ENCODE measurements at places on chromosomes 5 and 9.

GRCh38 chr5:73152411-73153388 is 20.3 kb upstream of the TMEM174 start:
- DNase-seq, result no peak

GRCh38 chr5:149937610-149938009 is 7.0 kb downstream of the PDE6A start:
- DNase-seq, result no peak

DNA sequence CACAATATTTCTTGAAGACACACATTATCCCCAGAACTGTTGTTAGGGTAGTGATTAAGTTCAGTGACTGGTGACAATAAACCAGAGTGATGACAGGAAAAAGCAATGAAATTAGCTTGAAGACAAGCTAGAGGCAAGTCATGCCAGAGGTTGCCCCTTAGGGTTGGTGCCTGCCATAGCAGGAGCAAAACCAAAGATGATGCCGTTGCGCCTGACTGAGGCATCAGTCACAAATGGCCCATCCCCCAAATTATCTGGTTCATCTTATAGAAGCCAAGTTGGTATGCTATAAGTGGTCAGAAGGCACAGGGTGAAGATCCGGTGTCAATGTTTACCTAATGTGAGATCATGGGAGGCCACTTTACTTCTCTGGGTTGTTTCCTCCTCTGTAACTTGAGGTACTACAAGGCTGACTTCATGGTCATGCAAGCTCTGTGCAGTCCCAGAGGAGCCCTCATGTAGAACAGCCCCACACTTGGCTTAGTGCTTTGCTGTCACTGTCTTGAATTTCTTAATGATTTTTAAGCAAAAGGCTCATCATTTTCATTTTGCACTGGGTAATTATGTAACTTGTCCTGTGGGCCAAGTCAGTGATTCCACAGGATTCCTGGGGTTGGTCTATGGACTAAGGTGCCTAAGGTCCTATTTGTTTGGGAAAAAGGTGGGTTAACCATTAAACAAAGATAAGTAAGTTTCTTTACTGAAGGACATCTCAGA is 211.3 kb downstream of the MAN2A1 start:
- no peak for DNase-seq

DNA sequence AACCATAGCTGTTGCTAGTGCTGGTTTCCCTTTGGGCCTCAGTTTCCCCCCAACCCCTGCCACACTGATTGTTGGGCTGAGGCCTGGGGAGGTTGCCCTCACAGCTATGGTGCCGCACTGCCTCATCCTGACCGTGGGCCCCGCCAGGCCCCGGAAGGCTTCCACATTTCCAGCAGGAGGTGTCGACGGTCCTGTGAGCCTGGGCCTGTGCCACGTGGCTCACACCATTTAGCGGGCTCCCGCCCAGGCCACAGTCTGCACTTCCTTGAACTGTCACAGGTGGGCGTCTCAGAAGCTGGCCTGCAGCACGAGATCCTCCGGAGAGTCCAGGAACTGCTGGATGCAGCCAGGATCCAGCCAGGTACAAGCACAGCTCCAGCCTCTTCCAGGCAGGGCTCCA is 45.7 kb downstream of the LRSAM1 start:
- DNase-seq, result no peak

GRCh38 chr9:127076860-127077643 is 45.4 kb downstream of the ANGPTL2 start:
- no peak for DNase-seq

DNA sequence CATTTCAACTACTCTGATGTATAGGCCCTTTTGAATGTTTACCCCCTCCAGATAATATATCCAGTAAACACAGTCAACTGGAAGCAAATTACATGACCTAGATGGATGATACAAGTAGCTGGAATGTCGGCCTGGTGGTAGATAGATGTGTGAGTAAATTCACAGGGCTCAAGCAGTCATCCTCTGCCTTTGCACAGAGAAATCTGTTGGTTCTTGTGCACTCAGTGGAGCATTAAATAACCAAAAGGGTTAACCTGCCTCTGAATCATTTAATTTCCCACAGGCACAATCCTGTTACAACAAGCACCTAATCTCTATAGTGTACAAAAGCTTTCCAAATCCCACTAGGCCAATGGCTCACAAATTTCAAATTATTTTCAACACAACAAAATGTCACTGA is 668.3 kb downstream of the DNAH5 start:
- DNase-seq, result no peak

- DNase-seq, result no peak
These were observed 14.2 kb upstream of the LVRN start for GRCh38 chr5:115948091-115948534.

DNA sequence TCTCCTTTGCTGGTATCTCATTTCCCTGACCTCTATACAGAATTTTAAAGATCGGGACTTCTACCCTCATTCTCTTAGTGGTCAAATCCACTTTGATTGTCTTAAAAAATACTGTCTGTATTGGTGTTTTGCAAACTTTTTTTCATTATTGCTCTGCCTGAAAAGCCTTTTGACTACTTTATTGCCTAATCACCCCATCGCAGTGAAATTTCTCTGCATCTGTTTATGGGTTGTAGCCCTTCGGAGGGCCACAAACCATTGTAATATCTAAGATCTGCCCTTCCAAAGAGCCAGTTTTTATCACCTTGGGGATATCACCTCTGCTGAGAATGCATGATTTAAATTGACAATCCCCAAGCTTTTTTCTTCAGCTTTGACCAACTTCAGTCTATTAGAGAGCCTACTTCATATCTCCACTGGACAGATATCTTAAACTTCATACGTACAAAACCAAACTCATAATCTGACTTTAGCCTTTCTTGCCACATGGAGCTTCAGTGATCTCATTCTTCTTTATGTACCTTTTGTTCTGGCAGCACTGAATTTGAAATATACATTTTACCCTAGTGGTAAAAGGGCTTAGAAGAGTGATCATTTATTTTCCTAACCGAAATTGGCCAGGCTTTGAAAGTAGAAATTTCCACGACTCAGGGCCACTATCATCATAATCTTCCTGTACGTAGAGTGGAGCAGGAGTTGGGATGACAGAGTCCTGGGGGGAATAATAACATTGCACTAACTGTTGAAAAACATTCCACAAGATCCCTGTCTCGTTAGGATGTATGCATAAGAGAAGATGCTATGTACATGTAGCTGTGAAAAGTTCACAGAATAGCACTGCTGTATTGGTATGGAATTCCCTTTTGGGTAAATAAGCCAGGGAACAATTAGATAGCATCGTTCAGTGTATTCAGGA is 21.4 kb downstream of the KIF2A start:
- DNase-seq, result no peak

DNA sequence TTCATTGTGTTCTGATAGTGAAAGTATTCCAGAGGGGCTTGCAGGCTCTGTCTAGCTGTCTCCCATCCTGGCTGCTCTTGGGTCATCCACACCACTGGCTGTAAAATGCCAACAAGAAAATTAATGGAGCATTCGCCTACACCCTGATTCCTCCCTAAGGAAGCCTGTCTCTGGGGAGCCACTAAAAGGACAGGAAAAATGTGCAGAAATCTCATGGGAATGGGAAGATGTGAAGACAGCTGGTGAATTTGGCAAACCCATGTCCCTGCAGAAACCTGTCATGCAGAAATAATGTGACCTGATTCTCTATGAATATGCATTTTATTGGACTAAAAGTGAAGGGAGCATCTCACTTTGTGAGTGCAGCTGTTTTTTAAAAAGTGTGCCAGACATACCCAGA is 265.6 kb downstream of the TUSC1 start:
- DNase-seq, result no peak

DNA sequence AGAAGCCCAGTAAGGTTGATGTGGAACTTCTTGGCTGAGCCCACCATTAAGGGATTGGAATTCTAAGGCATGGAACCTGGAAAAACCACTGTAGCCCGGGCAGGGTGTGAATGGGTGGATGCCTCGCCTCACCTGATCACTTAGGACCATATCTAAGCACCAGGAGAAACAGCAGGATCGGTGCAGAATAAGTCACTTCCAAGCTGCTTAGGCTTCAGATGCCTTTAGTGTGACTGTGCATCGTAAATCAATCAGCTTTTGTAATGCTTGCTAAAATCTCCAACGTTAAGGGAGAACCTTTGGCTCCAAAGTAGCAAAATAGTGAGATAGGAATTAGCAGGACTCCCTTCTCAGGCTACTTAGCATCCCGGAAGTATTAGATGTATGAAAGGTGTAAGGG is 103.9 kb upstream of the MEGF10 start:
- DNase-seq, result no peak

DNA sequence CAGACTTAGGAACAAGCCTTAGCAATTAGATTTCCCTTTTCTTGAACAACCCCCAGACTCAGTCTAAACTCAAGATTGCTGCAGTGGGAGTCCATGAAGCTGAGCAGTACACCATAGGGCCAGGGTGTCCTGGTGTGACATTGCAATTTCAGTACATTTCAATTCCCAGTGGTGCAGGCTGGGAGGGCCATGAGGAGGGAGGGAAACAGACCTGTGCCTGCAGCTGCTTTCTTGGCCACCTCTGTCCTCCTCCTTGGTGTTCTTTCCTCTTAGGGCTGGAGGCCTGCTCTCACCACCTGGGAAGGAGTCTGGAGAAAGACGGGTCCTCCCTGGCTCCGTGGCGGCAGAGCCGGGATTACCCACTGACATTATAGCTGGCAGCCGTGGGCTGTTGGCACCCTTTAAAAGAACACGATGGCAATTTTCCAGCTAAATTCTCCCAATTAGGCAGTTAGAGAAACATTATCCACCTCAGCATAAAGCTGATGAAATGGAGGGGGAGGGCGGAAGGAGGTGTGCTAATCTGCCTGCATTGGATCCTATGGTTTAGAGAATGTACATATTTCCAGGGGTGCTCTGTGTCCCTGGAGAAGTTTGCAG is 186.4 kb downstream of the SLIT3 start:
- DNase-seq, result no peak

DNA sequence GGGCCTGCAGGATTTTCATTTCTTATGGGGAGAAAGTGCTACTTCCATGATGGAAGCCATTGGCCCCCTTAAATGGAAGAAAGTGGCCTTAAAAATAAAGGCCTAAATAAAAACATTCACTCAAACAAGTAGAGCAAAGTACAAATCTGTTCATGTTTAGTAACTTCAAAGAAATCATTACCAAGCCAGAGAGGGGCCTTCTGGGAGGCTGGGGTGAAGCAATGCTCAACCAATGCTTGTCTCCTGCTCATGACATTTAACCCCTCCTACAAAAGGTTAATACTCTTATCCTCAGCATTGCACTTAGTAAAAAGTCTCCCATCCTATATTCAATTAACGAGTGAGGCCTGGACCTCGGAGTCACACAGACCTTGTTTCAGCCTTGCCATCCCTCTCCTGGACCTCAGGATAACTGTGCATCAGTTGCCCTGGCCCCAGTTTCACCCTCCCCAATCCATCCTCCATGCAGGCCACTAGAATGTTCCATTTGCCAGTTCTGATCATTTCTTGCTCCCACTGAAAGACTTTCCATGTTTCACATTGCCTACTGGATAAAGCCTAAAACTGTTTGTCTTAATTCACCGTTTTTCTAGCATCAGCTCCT is 36.9 kb upstream of the ALDH1B1 start:
- DNase-seq, result no peak
